ENCODE measurements at places on chromosomes 13 and 19.

- no peak overlapping the region for H3K27ac ChIP-seq
- no peak overlapping the region for H3K4me3 ChIP-seq
- peaks cover 3% of the 10 kb centered on the region for H3K4me1 ChIP-seq
- no peaks in the 10 kb centered on the region for H3K27me3 ChIP-seq
- DNase-seq = no peak
- peaks cover 13% of the 10 kb centered on the region for H3K36me3 ChIP-seq
These were observed 159.5 kb downstream of the KDM4B start for GRCh38 chr19:5128251-5128935.

DNA sequence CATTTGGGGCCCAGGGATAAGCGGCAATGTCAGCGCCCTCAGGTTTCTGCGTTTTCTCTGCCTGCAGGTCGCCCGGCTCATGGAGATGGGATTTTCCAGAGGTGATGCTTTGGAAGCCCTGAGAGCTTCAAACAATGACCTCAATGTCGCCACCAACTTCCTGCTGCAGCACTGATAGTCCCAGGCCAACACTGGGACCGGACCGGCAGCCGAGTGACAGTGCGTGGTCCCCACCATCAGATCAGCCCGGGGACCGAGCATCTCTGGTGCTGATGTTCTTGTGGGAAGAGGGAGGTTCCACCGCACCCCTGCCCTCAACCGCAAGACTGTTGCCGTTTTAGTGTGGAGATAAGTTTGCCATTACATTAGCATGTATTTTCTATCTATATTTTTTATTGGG lies 78.0 kb upstream of the GPR183 start:
- no peak for DNase-seq
- no peak overlapping the region for H3K4me3 ChIP-seq
- H3K36me3 ChIP-seq = peaks cover 1% of the 10 kb centered on the region
- no peak overlapping the region for H3K27ac ChIP-seq
- no peaks in the 10 kb centered on the region for H3K27me3 ChIP-seq
- no peaks in the 10 kb centered on the region for H3K4me1 ChIP-seq

GRCh38 chr19:40529093-40529954 lies 47.3 kb upstream of the SHKBP1 start:
- H3K4me3 ChIP-seq = peak overlapping the region; percentile 48
- H3K27me3 ChIP-seq = no peaks in the 10 kb centered on the region
- peak; percentile 30 for DNase-seq

GRCh38 chr19:41745756-41746155 lies 9.6 kb upstream of the CEACAM6 start:
- peaks cover 10% of the 10 kb centered on the region for H3K27me3 ChIP-seq
- no peaks in the 10 kb centered on the region for H3K4me1 ChIP-seq
- DNase-seq = no peak
- H3K36me3 ChIP-seq = no peaks in the 10 kb centered on the region
- H3K27ac ChIP-seq = no peak overlapping the region

- no peak overlapping the region for H3K27ac ChIP-seq
- no peak overlapping the region for H3K4me3 ChIP-seq
- H3K27me3 ChIP-seq = no peaks in the 10 kb centered on the region
- H3K36me3 ChIP-seq = no peaks in the 10 kb centered on the region
- no peak for DNase-seq
- no peaks in the 10 kb centered on the region for H3K4me1 ChIP-seq
These were observed 232.8 kb downstream of the DACH1 start for GRCh38 chr13:71634182-71634581.

DNA sequence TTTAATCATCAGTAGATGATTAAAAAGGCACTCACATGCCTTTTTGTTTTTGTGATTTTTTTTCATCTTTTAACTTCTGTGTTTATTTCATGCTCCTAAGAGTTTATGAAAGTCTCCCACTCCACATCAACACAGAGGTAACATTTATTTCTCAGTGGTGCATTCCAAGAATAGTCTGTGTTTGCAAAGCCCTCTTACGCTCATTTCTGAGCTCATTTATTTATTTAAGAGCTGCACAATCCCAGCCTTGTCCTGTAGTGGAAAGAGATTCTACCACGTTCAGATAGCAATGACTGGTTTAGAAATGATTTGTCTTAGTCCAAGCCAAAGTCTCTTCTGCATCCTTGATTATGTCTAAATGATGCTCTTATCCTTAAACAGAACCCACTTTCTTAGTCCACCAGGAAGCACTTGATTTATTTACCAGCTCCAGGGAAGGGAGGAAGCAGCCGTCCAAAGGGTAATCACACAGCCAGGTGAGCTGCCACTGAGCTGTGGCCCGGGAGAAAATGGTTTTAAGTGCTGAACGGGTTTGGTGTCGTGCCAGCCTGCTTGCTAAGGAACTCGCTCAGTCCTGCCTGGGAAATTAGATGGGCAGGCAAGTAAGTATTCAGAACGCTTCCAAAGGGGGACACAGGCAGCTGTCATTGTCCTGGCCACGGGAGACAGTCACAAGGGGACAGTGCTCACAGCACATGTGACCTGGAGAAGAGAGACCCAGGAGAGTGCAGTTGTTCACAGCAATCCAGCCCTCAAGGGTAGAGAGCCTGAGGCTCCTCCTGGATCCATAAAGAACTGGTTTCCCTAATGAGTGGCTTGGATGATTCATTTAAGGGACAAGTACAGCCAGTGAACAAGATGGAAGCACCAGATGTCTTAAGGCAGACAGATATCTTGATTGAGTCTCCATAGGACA lies 131.8 kb upstream of the WASF3 start:
- no peak for DNase-seq
- no peaks in the 10 kb centered on the region for H3K36me3 ChIP-seq
- no peaks in the 10 kb centered on the region for H3K4me1 ChIP-seq
- H3K27ac ChIP-seq = no peak overlapping the region
